ENCODE measurements at places on chromosomes 12 and 14. TPM values are rescaled to one million over a fixed set of nuclear protein-coding genes. Genes with fewer than 3 reads are reported as not detected.

Gene CELA1
- total RNA-seq = not detected

Gene TMEM121
- total RNA-seq = 8.6 TPM

Gene RNF34
- 74.9 TPM for total RNA-seq

Gene TCTN1
- total RNA-seq = 7.9 TPM

Gene SLC5A8
- not detected for total RNA-seq

Gene CDK17
- 39.5 TPM for total RNA-seq

Gene PRH2
- not detected for total RNA-seq

Gene C14orf39
- total RNA-seq = not detected

Gene APOF
- total RNA-seq = not detected

DNA sequence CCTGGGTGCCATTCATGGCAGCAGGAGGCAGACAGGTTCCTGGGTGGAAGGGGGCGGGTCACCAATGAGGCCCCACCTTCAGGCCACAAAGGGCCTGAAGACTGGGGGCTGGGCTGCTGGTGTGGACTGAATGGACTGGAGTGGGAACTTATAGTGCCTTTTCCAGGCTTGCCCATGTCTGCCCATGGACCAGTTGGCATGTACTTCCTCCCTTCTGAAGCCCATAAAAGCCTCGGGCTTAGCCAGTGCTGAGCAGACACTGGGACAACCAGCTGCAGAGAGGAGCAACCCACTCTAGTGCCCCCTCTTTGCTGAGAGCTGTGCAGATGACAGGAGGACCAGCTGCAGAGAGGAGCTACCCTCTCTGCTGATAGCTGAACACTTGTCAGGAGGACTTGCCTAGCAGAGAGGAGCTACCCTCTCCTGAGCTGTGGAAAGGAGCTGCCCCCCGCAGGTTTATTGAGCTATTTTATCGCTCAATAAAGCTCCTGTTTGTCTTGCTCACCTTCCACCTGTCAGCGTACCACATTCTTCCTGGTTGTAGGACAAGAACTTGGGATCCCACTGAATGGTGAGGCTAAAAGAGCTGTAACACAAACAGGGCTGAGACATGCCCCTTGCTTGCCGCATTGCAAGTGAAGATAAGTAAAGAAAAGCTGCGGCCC, 34.0 kb downstream of the APAF1 start:
- no peaks in the 10 kb centered on the region for H3K27me3 ChIP-seq
- no peak for DNase-seq
- no peaks in the 10 kb centered on the region for H3K4me1 ChIP-seq
- no peak overlapping the region for H3K27ac ChIP-seq
- H3K4me3 ChIP-seq = no peak overlapping the region

- peaks cover 5% of the 10 kb centered on the region for H3K27me3 ChIP-seq
- H3K4me3 ChIP-seq = no peak overlapping the region
- H3K27ac ChIP-seq = no peak overlapping the region
- no peaks in the 10 kb centered on the region for H3K36me3 ChIP-seq
- no peak for DNase-seq
Observed at GRCh38 chr14:103073367-103073875, 10.6 kb upstream of the LBHD2 start.

DNA sequence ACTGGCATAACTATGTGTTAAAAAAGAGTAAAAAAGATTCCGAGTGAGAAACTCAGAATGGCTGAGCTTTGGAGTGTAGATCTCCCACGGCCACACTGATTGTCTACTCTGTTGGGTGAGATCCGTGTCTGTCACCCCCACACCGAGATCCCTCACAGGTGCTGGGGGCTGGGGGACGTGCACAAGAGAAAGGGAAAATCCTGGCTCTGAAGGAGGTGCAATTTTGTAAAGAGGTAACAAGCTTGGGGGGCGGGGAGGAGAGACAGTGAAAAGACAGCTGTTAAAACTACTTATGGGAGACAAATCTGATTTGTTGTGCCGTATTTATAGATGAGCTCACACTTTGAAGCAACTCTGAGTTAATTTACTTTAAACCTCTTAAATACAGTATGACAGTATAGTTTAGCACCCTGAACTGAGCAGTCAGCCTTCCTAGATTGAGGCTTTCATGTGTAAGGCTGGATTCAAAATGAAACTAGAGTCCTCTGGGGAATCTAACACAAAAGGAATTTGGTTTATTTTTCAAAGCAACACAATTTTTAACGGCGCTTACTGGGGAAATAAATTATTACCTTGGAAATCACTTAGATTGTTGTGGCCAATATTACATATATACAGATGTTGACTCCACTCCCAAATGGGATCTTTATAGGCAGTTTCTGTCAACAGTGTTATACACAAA, 167.4 kb upstream of the RGS6 start:
- no peak for DNase-seq
- no peaks in the 10 kb centered on the region for H3K4me1 ChIP-seq
- no peak overlapping the region for H3K4me3 ChIP-seq
- H3K27ac ChIP-seq = no peak overlapping the region
- H3K27me3 ChIP-seq = peaks cover 34% of the 10 kb centered on the region

DNA sequence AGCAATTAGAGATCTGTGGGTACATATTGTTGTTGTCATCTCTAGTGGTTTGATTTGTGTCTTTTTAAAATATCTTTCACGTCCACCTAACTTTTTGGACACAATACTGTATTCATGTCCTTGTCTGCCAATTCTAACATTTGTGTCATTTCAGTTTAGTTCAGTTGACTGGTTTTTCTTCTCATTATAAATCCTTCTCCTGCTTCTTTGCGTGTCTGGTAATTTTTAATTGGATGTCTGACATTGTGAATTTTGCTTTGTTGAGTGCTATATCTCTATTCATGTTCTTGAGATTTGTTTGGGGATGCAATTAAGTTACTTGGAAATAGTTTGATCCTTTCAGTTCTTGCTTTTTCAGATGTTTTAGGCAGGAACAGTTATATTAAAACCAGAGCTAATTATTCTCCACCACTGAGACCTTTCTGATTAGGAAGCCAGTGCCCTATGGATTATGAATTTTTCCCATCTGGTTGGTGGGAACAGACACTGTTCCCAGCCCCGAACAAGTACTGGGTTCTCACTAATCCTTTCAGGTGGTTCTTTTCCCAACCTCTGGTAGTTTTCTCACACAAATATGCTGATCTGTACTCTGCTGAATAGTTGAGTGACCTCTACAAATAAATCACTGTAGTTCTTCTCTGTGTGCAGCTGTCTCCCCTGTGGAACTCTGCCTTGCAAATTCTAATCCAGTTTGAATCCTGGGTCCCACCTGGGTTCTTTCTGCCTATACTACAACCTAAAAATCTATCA, 91.1 kb upstream of the DYNC1H1 start:
- H3K4me3 ChIP-seq = no peak overlapping the region
- H3K27ac ChIP-seq = no peak overlapping the region
- no peaks in the 10 kb centered on the region for H3K27me3 ChIP-seq
- H3K36me3 ChIP-seq = peaks cover 37% of the 10 kb centered on the region

DNA sequence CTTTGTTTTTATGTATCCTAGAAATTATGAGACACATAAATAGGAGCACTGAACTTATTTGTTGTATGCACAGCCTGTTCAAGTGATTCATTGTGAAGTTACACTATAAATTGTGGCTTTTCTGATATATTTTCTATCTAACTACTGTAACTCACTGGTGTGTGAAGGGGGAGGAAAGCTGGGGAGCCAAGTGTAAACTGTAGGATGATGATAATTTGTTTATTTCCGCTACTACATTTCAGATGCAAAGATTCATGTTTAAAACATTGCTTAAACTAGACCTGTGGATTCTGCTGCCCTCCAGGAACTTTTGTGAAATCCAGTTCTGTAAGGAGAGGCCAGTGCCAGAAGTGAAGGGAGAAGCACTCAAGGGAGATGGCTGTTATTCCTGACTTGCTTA, 3.3 kb downstream of the TMTC2 start:
- no peaks in the 10 kb centered on the region for H3K36me3 ChIP-seq
- peaks cover 18% of the 10 kb centered on the region for H3K4me1 ChIP-seq
- no peak for DNase-seq

GRCh38 chr14:43956741-43957140, 550.3 kb downstream of the FSCB start:
- no peak for DNase-seq
- no peaks in the 10 kb centered on the region for H3K36me3 ChIP-seq
- H3K4me1 ChIP-seq = no peaks in the 10 kb centered on the region
- no peaks in the 10 kb centered on the region for H3K27me3 ChIP-seq
- no peak overlapping the region for H3K4me3 ChIP-seq

GRCh38 chr12:71871116-71871515, 31.6 kb downstream of the TBC1D15 start:
- peaks cover 24% of the 10 kb centered on the region for H3K36me3 ChIP-seq
- H3K4me1 ChIP-seq = peaks cover 15% of the 10 kb centered on the region
- H3K27me3 ChIP-seq = no peaks in the 10 kb centered on the region
- no peak overlapping the region for H3K4me3 ChIP-seq
- H3K27ac ChIP-seq = no peak overlapping the region

GRCh38 chr12:120116441-120116791, at the start of gene RAB35:
Gene RAB35 (minus strand): TSS chr12:120116753. CDS start chr12:120116650, 103 bp downstream.
- no peak for DNase-seq
- H3K4me3 ChIP-seq = peak within 1 kb of the TSS; percentile 96
- H3K27ac ChIP-seq = peak within 1 kb of the TSS; percentile 90
- H3K36me3 ChIP-seq = peaks cover 56% of the 10 kb centered on the region

- H3K36me3 ChIP-seq = no peaks in the 10 kb centered on the region
- no peak overlapping the region for H3K4me3 ChIP-seq
- H3K27me3 ChIP-seq = no peaks in the 10 kb centered on the region
- no peaks in the 10 kb centered on the region for H3K4me1 ChIP-seq
Observed at GRCh38 chr14:20934148-20934762, 21.0 kb upstream of the RNASE2 start.

DNA sequence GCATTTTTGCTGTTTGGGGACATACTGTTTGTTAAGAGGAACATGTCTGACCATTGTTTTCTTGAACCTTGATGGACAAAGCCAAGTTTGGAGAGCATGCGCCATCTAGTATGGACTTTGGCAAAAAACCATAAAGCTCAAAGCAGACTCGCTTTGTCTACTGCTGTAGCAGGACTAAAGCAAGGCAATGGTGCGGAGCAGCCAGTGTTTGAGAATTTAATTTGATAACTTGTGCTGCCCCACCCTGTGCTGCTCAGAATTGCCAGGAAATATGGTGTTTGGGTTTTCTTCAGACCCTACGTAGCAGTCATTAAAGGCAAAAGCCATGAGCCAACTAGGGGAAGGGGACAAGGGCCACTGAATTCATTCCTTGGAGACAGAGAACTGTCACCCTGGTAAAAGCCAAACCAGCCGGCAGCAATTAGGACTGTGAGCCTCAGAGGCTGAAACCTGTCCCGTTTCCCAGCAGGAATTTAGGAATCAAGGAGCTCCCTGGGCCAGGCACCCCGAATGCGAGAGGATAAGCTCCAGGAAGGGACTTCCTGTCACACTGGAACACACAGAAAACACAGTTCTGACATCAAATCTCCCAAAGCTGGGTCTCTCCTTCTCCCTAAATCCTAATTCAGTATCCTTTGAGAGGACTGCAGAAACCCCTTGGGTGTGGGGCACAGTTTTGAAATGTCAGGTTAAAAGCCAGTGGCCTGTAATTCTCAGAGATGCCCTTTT, 1.1 kb downstream of the AVIL start:
- no peak for DNase-seq
- H3K4me3 ChIP-seq = no peak overlapping the region
- H3K27me3 ChIP-seq = no peaks in the 10 kb centered on the region
- no peak overlapping the region for H3K27ac ChIP-seq
- H3K4me1 ChIP-seq = no peaks in the 10 kb centered on the region

GRCh38 chr14:61537563-61538463, 157.5 kb upstream of the HIF1A start:
- peaks cover 88% of the 10 kb centered on the region for H3K36me3 ChIP-seq
- peaks cover 65% of the 10 kb centered on the region for H3K4me1 ChIP-seq
- peak overlapping the region; percentile 70 for H3K27ac ChIP-seq
- DNase-seq = no peak
- no peak overlapping the region for H3K4me3 ChIP-seq

- no peaks in the 10 kb centered on the region for H3K4me1 ChIP-seq
- no peak overlapping the region for H3K4me3 ChIP-seq
- DNase-seq = no peak
- no peaks in the 10 kb centered on the region for H3K27me3 ChIP-seq
Observed at GRCh38 chr14:62939970-62940369, 105.3 kb downstream of the KCNH5 start.

DNA sequence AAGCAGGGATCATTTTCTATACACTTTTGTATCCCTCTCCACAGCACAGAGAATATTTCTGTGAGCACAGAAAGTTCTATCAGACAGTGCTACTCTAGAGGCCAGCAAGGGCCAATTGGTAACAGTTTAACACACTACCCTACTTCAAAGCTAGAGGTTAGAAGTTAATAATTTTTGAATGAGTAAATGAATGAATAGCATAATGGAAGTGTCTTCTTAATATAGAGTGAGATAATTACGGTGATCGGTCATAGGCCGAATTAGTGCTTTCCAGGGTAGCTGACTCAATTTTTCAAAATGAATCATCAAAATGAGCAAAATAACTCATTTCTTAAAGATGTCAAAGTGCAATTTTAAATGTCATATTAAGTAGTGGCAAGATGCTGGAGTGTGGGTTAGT, 67.0 kb upstream of the CCDC198 start:
- H3K4me1 ChIP-seq = no peaks in the 10 kb centered on the region
- no peak overlapping the region for H3K27ac ChIP-seq
- no peaks in the 10 kb centered on the region for H3K27me3 ChIP-seq
- no peaks in the 10 kb centered on the region for H3K36me3 ChIP-seq

DNA sequence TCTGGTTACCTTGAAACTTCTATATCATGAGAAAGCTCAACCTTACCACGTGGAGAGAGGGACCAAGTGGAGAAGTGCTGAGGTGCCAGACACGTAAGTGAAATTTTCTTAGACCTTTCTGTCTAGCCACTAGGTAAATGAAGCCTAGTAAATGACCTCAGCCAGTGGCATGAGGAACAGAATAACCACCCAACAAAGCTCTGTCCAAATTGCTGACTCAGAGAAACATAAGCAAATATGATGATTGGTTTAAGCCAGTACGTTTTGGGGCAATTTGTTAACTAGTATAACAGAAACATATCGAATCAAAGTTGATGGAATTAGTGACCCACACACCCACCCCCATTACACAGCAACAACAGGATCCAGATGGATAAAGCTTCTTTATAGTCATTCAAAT, 75.2 kb upstream of the MAX start:
- H3K27me3 ChIP-seq = peaks cover 4% of the 10 kb centered on the region
- no peak for DNase-seq
- H3K27ac ChIP-seq = no peak overlapping the region
- H3K4me3 ChIP-seq = no peak overlapping the region
- peaks cover 15% of the 10 kb centered on the region for H3K4me1 ChIP-seq

GRCh38 chr12:53048033-53048779, 1.7 kb upstream of the TNS2 start:
- H3K4me1 ChIP-seq = peaks cover 24% of the 10 kb centered on the region
- peak overlapping the region; percentile 41 for H3K4me3 ChIP-seq
- no peak for DNase-seq
- H3K27ac ChIP-seq = no peak overlapping the region
- peaks cover 6% of the 10 kb centered on the region for H3K27me3 ChIP-seq
- H3K36me3 ChIP-seq = no peaks in the 10 kb centered on the region

GRCh38 chr14:44392984-44393383, 114.1 kb downstream of the FSCB start:
- H3K27me3 ChIP-seq = no peaks in the 10 kb centered on the region
- H3K4me1 ChIP-seq = no peaks in the 10 kb centered on the region
- no peak overlapping the region for H3K4me3 ChIP-seq
- no peak overlapping the region for H3K27ac ChIP-seq
- no peak for DNase-seq

Data from activated CD8-positive, alpha-beta T cell treated with anti-CD3 and anti-CD28 coated beads, Interleukin-2, amount 10 ng/mL, durations not matched to agents 7 days and 5 days (primary cell).